ENCODE measurements at places on chromosomes 7 and 10.

DNA sequence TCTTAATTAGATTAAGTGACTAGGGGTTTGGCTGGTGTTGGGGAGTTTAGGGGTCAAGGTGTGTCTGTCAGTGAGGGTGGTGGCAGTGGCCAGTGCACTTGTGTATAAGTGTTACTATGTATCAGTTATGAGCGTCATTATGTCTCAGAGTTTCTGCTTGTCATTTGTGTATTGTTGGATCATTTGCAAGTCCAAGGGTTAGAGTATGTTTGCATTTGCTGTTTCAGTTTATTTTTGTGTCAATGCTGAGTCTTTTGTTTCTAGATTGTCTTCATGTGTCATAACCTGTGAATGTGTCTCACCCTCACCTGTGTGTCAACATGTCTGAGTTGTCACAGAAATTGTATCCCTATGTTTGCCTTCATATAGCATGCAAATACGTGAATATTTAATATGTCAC lies 97.5 kb upstream of the PAX2 start:
- DNase-seq, result no peak

DNA sequence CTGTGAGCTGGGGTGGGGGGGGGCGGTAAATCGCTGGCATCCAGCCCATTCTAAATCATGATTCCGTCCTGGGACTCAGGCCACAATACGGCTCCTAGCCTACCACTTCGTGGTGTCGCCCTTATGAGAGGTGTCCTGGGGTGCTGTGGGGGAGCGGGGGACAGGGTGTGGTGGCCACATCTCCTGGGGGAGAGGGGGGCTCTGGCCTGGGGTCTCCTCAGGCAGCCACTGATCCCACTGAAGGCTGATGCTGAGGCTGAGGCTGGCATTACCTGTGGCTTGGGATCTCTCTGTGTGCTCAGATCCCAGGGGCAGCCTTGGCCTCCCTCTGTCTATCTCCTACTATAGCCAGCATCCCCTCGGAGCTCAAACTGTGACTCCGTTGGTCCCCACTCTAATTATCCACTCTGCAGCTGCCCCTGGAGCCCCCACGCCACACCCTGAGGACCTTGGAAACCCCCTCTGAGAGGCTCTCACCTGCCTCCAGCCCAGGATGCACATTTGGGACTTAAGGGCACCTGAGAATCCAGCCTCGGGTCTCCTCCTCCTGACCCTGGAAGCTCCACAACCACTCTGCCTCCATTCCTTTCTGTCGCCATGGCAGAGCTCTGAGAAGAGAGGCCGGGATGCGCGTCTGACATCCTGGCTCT lies 249.3 kb upstream of the TCERG1L start:
- no peak for DNase-seq

DNA sequence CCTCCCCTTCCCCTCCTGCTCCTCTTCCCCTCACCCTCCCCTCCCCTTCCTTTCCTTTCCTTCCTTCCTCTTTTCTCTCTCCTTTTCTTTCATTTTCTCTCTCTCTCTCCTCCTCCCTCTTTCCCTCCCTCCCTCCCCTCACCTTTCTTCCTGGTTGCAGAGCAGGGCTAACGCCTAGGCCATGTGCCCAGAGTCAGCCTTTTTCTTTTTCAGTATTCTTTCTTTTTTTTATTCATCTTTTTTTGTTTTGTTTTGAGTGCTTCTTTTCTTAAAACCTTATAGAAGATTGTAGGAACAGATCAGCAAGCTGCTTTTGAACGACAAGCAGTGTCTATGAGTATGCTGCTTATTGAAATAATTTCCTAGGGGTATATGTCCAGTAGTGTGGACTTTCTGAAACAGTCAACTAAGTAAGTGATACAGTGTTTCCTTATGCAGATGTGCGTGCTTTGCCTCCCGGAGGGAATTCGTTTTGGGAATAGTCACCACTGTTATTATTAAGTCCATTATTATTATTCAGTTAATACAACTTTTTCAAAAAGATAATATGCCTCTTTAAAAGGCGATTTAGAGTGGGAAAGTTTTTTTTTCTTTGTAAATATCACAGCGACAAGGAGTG lies 219.2 kb downstream of the CAMK1D start:
- no peak for DNase-seq

DNA sequence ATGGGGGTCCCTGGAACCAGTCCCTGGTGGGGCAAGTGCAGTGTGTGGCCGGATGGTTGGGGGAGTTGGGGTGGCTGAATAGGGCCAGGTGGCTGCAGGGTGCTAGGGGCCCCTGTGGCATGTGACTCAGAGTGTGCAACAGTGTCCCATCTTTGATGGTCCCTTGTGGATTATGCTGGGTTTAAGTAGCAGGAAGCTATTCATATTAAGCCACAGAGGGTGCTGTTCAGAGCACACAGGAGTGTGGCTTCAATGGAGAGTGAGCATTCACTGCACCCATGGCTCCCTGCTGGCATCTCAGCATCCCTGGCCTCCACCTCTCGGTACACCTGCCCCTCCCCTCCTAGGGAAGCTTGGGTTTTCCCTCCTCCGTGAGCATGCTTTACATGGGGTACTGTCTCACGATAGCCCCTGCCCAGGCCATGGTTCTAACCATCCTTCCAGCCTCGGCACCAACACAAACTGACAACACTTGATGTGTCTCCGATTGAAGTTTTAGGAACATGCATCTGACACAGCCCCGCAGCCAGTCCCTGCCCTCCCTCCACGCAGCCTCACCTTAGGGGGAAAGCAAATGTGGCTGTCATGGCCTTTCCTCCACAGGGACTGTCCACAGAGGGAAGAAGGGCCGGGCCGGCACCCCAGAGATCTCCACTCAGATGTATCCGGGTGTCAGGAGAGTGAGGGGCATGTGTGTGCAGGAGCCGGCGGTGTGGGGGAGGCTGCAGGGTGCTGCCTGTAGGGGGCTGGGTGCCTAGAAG lies 30.4 kb upstream of the PPIF start:
- no peak for DNase-seq

DNA sequence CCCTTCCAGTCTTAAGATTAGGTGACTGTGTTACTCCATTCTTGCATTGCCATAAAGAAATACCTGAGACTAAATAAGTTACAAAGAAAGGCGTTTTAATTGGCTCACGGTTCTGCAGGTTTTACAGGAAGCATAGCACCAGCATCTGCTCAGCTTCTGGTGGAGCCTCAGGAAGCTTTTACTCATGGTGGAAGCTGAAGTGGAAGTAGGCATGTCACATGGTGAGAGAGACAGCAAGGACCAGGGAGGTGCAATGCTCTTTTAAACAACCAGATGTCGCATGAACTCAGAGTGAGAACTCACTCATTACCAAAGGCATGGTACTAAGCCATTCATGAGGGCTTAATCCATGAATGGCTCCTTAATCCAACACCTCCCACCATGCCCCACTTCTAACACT lies 34.0 kb upstream of the TMEM273 start:
- DNase-seq, result no peak

- no peak for DNase-seq
Observed at GRCh38 chr10:95321554-95322301, 30.9 kb upstream of the PDLIM1 start.

- DNase-seq, result no peak
Observed at GRCh38 chr7:86592185-86592584, 51.5 kb upstream of the GRM3 start.

GRCh38 chr10:8041992-8042720 lies 12.3 kb upstream of the GATA3 start:
- DNase-seq, result no peak

- no peak for DNase-seq
Observed at GRCh38 chr10:5503477-5503835, 4.1 kb upstream of the CALML5 start.

GRCh38 chr7:26331789-26332188 lies 40.1 kb downstream of the SNX10 start:
- DNase-seq, result no peak

- DNase-seq, result no peak
Observed at GRCh38 chr10:124171561-124171960, 78.2 kb upstream of the CHST15 start.

GRCh38 chr10:130363051-130363450 lies 226.9 kb downstream of the GLRX3 start:
- no peak for DNase-seq

- peak; percentile 38 for DNase-seq
Observed at GRCh38 chr10:79184145-79184625, 115.4 kb downstream of the ZMIZ1 start.

DNA sequence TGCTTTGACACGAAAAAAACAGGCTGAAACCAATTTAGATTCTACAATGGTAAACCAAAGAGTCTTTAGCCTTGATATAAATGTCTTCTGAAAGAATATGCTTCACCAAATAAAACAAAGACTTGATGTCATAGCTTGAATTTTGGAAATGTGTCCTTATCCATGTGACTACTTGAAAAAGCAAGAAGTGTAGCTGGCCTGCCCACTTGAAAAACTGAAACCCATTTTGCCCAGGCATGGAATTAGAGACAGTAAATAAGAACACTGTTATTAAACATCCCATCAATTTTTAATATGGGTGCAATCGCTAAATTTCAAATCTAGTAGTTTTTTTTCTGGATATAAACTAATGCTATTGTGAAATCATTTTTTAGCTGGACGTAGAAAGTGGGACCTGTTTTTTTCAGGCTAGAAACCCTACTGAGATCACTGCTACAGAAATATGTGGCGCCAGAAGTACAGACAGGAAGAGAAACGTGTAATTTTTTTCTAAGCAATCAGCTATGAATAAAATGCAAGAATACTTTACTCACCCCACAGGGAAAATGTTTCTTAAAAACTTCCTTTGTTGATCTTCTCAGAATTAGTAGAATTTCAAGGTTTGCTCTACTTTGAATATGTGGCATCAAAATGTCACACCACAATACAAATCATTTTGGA lies 56.7 kb downstream of the PIP4K2A start:
- no peak for DNase-seq

GRCh38 chr10:72260239-72260975 lies 13.3 kb upstream of the DDIT4 start:
- DNase-seq, result no peak

DNA sequence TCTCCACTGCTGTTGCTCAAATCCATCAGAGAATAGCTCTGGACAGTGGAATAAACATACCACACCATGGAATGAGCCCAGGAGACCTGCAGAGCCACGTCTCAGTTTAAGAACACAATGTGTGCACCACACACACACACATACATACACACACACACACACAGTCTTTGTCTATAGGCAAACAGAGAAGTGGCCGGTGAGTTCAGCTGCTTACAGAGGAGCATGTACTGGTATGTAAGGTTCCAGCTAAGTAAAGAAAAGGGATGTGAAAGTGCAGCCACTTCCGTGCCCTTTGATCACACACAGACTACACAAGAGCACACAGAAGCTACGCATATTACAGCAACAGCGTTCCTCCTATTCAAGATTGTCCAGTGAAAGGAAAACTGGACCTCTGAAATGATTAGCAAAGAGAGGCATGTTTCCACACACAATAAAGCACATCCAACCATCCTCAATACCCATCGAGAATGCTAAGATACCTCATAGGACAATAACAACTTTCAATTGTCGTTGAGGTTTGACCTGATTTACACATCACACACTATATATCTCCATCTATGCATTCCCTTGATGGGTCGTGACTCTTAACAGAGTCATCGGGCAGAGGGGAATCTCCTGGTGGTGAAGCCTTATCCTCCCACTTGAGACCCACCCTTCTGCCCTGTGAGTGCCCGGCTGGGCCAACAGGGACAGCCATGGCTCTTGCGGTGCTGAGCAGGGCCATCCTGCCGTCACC lies 23.6 kb downstream of the SLC35B4 start:
- DNase-seq, result no peak

DNA sequence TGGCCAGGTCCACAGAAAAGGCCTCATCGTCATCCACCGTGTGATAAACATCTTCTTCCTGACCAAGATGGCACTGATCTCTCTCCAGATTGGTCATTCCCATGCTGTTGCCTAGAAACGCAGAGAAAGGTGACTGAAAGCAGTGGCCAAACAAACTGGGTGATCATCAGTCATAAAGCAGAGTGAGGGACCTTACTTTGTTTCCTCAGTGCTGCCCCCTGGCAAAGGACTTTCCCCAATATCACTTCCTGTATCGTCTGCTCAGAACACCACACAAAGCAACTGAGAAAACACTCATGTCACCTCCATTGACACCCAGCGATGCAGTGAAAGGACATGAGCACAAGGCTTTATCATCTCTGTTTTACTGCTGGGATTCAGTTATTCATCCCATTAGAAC lies 40.0 kb upstream of the TM9SF3 start:
- DNase-seq, result no peak

DNA sequence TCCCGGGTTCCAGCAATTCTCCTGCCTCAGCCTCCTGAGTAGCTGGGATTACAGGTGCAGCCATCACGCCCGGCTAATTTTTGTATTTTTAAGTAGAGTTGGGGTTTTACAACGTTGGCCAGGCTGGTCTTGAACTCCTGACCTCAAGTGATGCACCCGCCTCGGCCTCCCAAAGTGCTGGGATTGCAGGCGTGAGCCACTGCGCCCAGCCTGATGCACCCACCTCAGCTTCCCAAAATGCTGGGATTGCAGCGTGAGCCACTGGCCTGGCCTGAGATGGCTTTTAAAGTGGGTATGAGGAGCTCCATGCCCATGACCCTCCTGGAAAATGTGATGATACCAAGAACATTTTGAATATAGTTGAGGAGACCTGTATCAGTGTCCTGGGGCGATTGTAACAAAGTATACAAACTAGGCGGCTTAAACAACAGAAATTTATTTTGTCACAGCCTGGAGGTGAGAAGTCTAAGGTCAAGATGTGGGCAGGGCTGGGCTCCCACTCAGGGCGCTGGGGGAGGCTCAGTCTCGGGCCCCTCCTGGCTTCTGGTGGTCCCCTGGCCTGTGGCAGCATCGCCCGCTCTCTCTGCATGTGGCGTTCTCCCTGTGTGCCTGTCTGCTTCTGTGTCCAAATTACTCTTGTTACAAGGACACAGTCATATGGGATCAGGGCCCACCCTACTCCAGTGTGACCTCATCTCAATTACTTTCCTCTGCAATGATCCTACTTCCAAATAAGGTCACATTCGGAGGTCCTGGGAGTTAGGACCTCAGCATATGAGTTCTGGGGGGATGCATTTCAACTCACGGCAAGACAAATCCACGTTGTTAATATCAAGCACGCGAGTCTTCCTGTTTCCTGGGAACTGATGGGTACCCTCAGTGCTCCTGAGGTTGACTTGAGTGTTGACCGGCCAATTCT lies 108.8 kb downstream of the ACTR3B start:
- DNase-seq, result no peak

- DNase-seq, result no peak
Observed at GRCh38 chr7:22219739-22220493, 137.0 kb downstream of the RAPGEF5 start.

GRCh38 chr7:20019757-20020432 lies 197.3 kb downstream of the MACC1 start:
- no peak for DNase-seq

DNA sequence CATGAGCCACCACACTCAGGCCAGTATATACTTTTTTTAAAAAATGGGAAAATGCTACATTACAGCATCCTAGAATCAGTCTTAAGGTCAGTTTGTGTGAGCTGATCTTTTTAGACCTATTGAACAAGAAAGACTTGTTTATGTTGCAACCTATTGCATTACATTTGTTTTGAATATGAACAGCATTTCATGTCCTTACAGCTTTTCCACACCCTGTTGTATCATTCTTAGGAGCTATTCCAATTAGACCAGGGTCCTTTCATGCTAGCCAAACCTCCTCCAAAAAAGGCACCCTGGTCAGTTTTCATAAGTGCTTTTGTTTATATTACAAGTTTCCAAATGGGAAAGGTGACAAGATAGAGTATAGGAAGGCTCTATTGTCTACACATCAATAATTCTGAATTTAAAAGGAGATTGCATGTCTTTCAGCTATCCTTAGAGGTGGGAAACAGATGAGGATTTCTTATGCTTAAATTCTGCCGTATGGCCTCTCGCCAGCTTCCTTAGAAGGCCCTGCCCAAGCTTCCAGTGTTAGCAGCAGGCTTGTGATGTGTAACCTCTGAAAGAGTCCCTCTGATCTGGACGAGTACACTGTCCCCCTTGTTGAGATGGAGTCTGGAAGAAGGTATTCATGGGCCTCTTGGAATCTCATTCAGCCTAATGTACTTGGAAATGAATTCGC lies 171.9 kb downstream of the OTUD1 start:
- DNase-seq, result no peak

All from AG09309 (cell line).